ENCODE measurements at places on chromosomes 12 and 14. TPM values are rescaled to one million over a fixed set of nuclear protein-coding genes. Genes with fewer than 3 reads are reported as not detected.

- DNase-seq = no peak
These were observed 937.8 kb downstream of the BCL11B start for GRCh38 chr14:98334186-98334585.

DNA sequence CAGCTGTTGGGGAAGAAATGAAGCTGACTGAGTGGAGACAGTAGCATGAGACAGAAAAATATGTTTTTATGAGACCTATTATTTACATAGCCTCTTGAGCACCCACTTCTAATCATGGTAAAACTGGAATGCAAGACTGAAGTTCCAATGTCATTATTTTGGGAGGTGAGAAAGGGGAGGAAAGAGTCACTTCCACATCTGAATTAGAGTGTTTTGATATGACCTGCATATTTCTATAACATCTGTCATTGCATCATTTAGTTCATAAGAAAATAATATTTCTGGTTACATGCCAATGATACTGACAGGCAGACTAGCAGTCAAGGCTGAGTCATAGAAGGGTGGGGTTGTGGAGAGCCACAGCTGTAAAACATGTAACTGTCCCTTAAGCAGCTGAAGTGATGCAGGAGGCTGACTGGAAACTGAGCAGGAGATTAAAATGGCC lies 26.7 kb downstream of the NTN4 start:
- DNase-seq = no peak

GRCh38 chr14:90644882-90645281 lies 171.3 kb downstream of the TTC7B start:
- no peak for DNase-seq

- no peak for DNase-seq
These were observed 9.0 kb downstream of the TMBIM6 start for GRCh38 chr12:49750027-49750995.

Gene TSPAN31
- polyA plus RNA-seq = 46.9 TPM

- DNase-seq = no peak
These were observed 10.0 kb upstream of the CDC42BPB start for GRCh38 chr14:103067231-103067954.

GRCh38 chr12:115149685-115150378 lies 465.9 kb upstream of the TBX3 start:
- DNase-seq = no peak

DNA sequence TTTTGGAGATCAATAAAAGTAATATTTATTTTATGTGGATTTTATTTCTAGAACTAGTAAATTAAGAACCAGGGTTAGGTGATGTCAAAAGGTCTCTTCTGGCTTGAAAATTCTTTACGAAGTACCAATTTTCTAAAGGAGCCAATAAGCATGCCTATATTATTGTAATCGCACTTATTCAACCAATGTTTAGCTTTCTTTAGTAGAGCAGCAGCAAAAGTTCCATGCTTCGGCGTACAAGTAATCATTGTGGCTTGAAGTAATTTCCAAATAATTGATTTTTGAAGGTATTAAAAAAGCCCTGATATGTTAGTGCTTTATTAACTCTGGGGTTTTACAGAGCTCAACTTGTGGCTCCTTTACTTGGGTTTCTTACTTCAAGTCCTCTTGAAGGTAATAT lies 3.4 kb downstream of the RMST start:
- no peak for DNase-seq

DNA sequence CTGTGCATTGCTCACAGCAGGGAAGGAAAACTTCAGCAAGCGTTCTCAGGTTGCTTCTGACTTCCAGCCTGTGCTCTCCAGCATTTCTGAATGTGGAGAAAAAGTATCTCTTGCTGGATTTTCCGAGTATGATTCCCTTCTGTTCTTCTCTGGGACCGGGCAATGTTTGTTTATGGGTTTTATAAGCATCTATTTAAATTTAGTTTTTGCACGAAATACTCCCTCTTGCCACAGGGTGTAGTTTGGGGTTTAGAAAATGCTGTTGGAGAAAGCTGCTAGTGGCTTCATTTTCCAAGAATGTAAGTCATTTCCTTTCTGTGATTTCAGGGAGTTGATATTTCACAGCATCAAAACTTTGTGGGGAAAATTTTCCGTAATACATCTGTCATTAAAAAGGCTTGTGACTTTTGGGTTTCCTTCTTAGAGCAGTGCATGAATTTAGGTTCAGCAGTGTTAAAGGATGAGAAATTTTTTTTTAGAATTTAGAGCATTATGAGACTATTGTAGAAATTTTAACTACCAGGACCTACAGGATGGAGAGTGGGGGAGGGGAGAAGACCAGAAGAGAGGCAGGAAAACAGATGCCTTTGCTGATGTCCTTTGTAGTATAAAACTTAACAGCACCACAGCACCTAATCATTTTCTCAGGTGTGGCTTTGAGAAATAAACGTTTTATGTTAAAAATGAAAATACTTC lies 1.5 kb downstream of the FRMD6 start:
- no peak for DNase-seq

DNA sequence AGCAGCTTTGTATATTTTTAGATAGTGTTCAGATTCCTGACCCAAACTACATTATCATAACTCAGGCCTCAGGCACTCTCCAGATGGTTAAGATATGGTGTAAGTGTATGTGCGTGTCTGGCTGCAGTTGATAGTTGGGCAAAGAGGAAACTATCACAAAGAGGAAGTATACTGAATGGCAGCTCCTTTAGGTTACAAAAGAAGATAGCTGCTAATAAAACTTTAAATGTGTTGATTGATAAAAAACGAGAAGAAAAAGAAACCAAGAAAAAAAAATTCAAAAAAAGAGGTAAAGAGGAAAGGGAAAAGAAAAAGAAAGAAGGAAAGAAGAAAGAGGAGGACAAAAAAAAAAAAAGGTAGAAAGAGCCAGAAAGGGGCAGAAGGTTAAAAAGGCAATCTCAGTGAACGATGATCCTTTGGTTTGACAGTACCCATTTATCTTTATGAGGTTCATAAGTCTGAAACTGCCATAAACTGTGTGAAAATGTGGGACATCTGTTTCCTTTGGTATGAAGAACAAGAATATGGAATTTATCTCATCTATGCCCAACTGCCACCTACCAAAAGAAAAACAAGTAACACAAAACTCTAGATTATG lies 42.2 kb downstream of the TAOK3 start:
- no peak for DNase-seq

GRCh38 chr12:81359736-81360135 lies 281.9 kb downstream of the ACSS3 start:
- DNase-seq = no peak

GRCh38 chr12:113220593-113221180 lies 577 bp upstream of the TPCN1 start:
- DNase-seq = no peak

Gene PRKAB1
- 32.0 TPM for polyA plus RNA-seq

DNA sequence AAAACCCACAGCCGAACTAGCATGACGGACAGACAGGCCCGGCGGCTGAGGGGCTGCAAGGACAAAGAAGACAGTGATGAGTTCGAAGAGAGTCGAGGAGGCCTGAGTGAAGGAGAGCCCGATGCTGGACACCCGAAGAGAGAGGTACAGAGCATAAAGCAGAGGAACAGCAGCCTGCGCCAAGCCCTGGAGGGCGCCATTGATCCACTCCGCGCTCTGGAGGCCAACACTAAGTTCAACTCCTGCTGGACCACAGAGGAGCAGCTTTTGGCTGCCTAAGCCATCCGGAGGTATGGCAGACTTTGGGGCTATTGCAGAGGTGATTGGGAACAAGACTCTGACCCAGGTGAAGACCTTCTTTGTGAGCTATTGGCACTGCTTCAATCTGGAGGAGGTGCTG lies 7.8 kb upstream of the PLXNC1 start:
- no peak for DNase-seq

DNA sequence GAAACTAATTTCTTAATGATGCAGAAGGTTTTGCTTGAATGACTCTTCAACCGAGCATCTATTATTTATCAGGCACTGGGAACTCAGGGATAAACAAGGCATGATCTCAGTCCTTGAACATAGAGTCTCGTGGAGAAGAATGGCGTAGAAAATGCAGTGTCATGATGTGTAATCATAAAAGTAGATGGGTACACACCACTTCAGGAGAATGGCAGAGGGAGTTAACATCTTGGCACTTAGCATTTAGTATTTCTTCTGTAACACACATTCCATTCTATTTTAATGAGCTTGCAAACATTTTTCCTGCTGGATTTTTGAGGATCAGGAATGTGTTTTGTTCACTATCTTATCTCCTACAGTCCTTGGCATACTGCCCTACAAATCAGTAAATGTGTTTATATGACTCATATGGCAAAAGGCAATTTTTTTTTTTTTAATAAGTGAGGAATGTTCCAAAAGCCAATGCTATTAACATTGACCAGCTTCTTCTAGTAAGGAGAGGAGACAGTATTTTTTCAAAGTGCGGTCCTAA lies 3.8 kb downstream of the TXNRD1 start:
- no peak for DNase-seq

Gene TMEM30B
- 6.5 TPM for polyA plus RNA-seq

Gene SOX5
- not detected for polyA plus RNA-seq

Gene PCED1B
- 73.3 TPM for polyA plus RNA-seq

GRCh38 chr12:111440152-111440551 lies 34.4 kb downstream of the SH2B3 start:
- no peak for DNase-seq

Gene MYH6
- not detected for polyA plus RNA-seq
